ENCODE measurements at places on chromosomes 16 and 17. TPM values are rescaled to one million over a fixed set of nuclear protein-coding genes. Genes with fewer than 3 reads are reported as not detected.

The TOX3 gene
- not detected for total RNA-seq

The GP1BA gene
- not detected for total RNA-seq

The PPY gene
- not detected for total RNA-seq

The GNG13 gene
- not detected for total RNA-seq

The ABCA3 gene
- total RNA-seq: 14.9 TPM

The CCR7 gene
- 1.5 TPM for total RNA-seq

The C16orf96 gene
- not detected for total RNA-seq

The KRTAP3-2 gene
- not detected for total RNA-seq

The MRPL38 gene
- 56.8 TPM for total RNA-seq

The MGRN1 gene
- 59.1 TPM for total RNA-seq

The MGAT5B gene
- 0.84 TPM for total RNA-seq

The CD7 gene
- total RNA-seq: 0.90 TPM

DNA sequence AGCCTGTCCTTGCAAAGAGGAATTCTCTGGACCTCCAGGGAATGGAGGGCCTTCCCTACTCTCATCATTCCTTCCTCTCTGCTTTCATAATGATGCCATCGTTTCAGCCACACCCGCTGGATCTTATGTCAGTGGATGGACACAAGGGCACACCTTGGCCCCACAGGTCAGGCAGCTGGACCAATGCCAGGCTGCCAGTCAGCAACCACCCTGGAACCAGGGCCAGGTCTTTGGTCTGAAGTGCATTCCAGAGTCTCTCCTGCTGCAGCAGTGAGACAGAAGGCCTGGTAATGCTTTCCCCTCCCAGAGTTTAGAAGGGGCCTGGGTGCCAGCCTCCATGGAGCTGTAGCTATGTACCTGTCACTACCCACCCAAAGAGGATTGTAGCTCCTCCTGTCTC lies 7.4 kb downstream of the C1QL1 start:
- no peak for DNase-seq

DNA sequence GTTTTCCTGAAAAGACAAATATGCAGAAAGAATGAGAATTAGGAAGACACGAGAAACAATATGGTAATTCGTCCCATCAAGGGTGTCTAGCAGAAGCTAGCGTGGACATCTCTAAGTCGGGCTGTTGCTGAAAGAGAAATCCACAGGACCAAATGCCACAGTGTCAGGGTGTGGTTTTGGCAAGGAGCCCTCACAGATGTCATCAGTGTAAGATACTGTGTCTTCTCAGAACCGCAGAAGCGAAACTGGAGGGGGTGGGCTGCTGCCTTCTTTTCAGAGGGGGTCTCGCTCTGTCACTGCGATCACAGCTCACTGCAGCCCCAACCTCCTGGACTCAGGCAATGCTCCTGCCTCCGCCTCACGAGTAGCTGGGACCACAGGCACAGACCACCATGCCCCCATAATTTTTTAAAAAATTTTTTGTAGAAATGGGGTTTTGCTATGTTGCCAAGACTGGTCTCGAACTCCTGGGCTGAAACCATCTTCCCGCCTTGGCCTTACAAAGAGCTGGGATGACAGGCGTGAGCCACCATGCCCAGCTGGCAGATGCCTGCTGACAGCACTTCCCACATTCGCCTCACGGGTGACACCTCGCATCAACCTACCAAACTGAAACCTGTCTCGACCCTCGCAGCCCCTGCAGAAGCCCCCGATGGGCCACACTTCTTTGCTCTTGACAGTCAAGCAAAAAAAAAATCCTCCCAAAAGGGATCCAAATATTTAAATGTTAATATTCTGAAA lies 26.2 kb downstream of the TRAP1 start:
- peak; percentile 30 for DNase-seq

GRCh38 chr17:43412166-43412565 lies 13.4 kb downstream of the ARL4D start:
- DNase-seq: no peak

GRCh38 chr16:74874912-74875546 lies 100.4 kb upstream of the FA2H start:
- no peak for DNase-seq

DNA sequence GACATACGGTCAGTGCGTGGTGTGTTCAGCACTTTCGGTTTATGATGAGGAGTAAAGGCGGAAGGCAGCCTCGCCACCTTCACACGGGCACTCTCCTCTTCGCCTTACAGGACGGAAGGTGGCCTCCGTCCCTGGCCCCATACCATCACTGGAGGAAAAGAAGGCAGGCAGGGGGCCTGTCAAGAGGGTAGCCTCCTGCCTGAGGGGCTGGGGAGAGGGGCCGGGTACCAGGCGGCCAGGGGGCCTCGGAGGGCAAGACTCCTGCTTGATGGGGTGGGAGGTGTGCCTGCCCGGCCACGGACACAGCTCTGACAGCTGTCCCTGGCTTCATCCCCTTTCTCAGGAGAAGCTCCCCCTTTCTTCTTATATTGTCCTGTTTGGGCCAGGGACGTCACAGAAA lies 15.6 kb upstream of the SLC38A8 start:
- DNase-seq: no peak

- DNase-seq: no peak
Observed at GRCh38 chr16:19236561-19237209, 48.8 kb upstream of the CLEC19A start.

- no peak for DNase-seq
Observed at GRCh38 chr16:69003500-69003899, 102.0 kb upstream of the HAS3 start.

GRCh38 chr17:44159519-44160210 lies 10.8 kb upstream of the ASB16 start:
- no peak for DNase-seq

GRCh38 chr16:53904533-53904932 lies 200.6 kb downstream of the FTO start:
- no peak for DNase-seq

- no peak for DNase-seq
Observed at GRCh38 chr16:30381291-30382041, 895 bp downstream of the SEPTIN1 start.

GRCh38 chr17:5526821-5527598 lies 40.6 kb downstream of the MIS12 start:
- no peak for DNase-seq

DNA sequence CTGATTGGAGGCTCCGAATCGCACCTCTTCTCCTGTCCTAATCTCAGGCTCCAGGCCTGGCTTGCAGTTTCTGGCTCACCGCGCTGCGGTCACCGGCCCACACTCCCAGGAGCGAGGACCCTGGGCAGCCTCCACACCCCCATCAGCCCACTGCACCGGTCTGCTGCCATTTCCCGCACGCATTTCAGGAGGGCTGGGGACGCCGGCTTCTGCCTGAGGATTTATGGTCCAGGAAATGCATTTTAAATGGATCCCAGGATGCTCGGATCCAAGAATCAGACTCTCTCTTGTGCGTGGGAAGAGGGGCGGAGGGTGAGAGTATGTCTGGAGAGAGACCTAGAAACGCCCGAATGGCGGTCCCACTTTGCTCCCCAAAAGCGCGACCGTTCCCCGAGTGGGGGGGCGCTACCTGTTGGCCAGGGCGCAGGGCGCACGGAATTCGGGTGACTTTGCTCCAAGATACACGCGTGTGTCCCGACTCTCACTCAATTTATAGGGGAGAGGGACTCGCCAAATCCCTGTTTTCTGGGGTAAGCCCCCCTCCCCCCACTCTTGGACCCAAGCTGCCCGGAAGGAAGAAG lies 817 bp upstream of the JPH3 start:
- no peak for DNase-seq

GRCh38 chr17:6393351-6393952 lies 41.5 kb downstream of the AIPL1 start:
- DNase-seq: no peak

DNA sequence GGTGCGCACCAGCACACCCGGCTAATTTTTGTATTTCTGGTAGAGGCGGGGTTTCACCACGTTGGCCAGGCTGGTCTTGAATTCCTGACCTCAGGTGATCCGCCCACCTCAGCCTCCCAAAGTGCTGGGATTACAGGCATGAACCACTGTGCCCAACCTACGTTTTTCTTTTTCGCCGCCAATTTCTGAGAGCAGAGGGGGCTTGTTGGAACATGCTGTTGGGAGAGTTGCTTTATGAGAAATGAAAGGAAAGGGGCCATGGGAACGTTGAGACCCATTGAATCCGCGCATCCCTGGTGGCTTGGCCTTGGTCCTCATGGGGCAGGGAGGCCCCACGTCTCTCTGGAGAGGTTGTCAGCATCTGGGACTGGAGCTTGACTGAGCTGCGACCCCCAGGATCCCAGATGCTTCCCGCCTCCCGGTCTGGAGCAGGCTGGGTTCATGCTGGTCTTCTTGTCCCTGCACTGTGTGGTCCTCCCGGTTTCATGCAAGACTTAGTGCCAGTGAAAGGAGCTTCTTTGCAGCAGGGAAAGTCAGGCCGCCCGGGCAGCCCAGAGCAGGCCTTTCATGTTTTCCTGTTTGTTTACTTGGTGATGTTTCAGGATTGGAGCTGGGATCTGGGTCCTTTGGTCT lies 22.8 kb downstream of the CRISPLD2 start:
- no peak for DNase-seq

- DNase-seq: no peak
Observed at GRCh38 chr17:26792486-26792885, 501.4 kb upstream of the WSB1 start.

DNA sequence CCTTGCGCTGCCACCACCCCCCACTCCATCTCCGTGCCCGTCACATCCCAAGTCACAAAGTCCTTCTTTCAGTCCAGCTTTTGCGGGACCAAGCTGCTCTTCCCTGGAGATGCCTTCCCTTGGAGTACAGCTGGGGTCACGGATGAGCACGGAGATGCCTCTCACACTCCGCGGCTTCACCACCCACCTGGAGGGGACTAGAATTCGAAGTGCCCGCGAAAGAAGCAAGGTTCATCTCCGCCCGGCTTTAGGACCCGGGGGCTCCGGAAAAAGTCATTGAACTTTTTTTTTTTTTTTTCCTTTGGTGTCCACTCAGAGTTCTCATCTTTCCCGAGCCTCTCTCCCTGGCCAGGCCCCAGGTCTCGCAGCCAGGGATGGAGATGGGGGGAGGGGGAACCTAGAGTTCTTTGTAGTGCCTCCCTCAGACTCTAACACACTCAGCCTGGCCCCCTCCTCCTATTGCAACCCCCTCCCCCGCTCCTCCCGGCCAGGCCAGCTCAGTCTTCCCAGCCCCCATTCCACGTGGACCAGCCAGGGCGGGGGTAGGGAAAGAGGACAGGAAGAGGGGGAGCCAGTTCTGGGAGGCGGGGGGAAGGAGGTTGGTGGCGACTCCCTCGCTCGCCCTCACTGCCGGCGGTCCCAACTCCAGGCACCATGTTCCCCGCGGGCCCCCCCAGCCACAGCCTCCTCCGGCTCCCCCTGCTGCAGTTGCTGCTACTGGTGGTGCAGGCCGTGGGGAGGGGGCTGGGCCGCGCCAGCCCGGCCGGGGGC lies at the start of gene FKBP10:
TSS of gene FKBP10 (plus strand) at position 624 of the 771 bp plus-strand sequence. CDS start at position 655, 31 bp downstream.
- peak; percentile 49 for DNase-seq

GRCh38 chr16:477301-478157 lies 50.0 kb upstream of the CAPN15 start:
- no peak for DNase-seq

DNA sequence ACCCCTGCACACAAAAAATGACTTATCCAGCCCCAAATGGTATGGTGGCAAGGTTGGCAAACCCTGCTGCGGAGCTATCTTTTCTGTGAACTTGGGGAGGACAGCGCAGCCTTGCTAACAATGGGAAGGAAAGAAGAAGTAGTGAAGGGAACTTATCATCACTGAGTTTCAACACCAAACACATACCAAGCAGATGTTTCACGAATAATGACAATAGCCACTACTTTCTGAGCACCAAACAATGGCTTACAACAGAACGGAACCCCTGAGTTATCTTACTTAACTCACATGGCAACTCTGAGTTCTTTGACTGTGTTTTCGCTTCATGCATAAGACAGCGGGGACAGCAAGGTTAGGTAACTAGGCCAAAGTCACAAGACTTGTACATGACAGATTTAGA lies 148.9 kb downstream of the XYLT1 start:
- no peak for DNase-seq

DNA sequence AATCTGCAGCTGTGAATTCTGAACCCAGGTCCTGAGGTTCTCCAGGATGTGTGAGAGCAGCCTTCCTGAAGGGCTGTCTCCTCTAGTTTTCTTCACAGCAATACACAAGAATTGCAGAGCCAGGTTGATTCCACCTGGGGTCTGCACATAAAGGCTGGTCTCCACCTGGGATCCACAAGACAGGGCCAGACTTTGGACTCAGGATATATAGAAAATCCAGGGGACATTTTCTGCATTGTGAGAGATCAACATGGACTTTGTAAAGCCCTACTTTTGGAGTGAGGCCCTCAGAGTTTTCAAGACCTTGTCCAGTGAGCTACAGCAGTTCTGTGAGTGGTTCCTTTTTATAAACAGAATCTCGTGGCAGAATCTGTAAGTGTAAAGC lies 6.3 kb downstream of the ZNF267 start:
- no peak for DNase-seq

DNA sequence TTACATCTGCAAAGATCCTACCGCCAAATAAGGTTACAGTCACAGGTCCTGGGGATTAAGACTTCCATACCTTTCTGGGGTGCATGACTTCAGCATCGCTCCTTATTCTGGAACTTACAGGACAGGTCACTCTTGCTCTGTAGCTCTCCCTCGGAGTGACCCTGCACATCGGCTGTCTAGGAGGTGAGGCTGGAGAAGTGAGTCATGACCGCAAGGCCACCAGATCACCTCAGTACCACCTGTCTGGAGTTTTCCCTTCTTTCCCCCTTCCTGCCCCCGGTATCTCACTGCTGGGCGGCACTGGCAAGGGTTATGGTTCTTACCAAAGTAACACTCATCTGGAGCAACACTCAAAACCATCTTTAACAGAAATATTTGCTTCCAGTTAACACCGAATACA lies 374.8 kb downstream of the SLC39A11 start:
- no peak for DNase-seq

Data from tibial nerve (tissue), 4 donors.